ENCODE measurements at places on chromosomes 6 and 20. TPM values are rescaled to one million over a fixed set of nuclear protein-coding genes. Genes with fewer than 3 reads are reported as not detected.

DNA sequence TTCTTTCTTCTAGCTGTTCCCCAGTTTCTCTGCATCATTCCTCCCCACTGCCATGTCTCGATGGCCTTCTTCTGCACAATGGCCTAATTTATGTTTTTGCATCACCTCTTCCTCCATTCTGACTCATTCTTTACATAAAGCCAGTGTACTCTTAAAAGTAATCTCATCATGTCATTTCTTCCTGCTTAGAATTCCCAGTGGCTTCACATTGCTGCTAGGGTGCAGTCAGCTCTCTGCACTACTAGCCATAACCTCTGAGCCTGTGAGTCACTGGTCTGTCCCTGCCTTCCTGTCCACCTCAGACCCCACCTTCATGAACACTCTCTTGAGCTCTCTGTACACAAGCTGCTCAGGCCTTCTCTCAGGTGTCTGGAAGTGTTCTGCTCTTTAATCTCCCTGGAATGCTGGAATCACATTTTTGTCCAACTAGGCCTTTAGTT, 24.1 kb upstream of the TRIM27 start:
- DNase-seq: no peak

DNA sequence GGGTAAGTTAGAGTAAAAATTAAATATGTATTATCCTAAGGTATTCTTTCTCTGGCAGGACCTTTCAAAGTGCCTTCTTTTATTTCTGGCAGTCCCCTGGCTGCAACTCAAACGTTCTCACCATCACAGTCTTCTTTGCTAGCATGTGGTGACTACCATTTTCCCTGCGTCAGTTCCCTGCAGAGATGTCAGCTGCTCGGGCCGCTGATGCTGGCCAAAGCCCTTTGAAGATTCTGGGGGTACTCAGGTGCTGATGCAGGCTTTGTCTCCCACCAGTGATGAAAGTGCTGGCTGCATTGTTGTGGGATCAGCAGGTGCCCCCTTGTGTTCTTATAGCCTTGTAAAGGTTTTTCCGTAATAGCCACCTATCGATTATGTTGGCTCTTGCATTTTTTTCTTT, 140.1 kb downstream of the BTBD3 start:
- DNase-seq: no peak

- DNase-seq: no peak
These were observed 143.5 kb downstream of the ANKRD60 start for GRCh38 chr20:58084966-58085365.

- no peak for DNase-seq
These were observed 53.3 kb downstream of the APCDD1L start for GRCh38 chr20:58461899-58462298.

- DNase-seq: no peak
These were observed at the start of gene NNAT for GRCh38 chr20:37521061-37521771. Gene NNAT, plus strand, starts transcription at chr20:37521250. Its CDS starts 82 bp downstream, at chr20:37521332.

DNA sequence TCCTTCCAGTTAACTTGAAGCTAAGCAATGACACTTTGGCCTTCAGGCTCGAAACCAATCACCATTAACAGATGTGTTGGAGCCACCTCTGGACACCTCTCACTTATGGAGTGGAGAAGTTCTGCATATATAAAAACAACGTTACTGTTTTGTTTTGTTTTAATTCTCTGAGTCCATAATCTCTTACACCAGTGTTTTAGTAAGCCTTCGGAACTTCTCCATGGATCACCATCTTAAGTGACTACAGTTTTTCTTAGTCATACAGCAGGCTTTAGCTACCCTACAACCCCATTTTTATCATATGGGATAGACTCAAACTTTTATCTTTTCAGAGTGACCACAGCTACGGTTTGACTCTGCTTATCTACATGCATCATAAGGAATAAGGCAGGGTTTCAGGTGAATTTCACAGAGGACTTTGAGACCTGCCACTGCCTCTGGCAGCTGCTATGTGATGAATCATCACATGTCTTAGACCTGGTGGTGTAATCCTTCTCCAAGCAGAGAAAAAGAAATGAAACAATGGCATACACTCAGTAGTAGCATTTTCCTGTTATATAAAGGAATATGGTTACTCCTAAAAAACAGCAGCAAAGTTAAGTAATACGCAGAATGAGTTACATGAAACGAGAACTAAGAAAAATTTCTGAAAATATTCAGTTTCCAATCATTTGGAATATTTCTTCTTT, 5.5 kb upstream of the HDDC2 start:
- no peak for DNase-seq

DNA sequence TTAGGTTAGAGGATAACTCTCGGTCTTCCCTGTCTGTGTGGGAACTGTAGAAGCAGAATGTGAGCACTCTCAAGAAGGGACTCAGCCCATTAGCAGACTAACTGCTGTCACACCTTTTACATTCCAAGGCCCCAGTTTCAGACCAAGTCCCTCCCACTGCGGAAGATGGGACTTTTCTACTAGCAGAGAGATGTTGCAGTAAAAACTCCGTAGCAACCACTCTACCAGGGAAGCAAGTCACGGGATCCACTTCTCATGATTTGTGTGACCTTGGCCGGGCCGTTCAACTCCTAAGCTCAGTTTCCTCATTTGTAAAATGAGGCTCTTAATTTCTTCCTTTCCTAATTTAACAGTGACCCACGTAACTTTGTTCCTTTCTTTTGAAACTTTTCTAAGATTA, 77.1 kb upstream of the SLC4A11 start:
- DNase-seq: no peak

- no peak for DNase-seq
These were observed 559 bp downstream of the LAMA5 start for GRCh38 chr20:62366370-62367135.

DNA sequence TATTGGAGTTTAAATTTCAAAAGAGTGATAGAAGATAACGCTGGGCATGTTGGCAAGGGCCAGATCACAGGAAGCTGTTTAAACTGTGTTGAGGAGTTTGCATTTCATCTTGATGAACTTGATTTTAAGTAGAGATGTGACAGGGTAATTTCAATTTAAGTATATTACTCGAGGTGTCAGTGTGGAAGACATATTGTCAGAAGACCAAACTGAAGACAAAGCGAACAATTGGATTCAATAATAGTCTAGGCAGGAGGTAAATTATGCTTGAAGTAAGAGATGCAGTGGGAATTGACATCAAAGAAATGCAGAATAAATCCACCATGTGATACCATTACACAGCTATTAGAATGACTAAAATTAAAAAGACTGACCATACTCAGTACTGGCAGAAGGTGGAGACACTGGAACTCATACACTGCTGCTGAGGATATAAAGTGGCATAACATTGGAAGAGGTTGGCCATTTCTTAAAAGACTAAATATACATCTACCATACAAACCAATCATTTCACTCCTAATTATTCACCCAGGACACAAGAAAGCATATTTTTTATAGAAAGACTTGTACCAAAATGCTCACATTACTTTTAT, 240.8 kb downstream of the ARHGAP18 start:
- no peak for DNase-seq

- DNase-seq: no peak
These were observed 55.7 kb downstream of the FAM217A start for GRCh38 chr6:4023240-4023639.

DNA sequence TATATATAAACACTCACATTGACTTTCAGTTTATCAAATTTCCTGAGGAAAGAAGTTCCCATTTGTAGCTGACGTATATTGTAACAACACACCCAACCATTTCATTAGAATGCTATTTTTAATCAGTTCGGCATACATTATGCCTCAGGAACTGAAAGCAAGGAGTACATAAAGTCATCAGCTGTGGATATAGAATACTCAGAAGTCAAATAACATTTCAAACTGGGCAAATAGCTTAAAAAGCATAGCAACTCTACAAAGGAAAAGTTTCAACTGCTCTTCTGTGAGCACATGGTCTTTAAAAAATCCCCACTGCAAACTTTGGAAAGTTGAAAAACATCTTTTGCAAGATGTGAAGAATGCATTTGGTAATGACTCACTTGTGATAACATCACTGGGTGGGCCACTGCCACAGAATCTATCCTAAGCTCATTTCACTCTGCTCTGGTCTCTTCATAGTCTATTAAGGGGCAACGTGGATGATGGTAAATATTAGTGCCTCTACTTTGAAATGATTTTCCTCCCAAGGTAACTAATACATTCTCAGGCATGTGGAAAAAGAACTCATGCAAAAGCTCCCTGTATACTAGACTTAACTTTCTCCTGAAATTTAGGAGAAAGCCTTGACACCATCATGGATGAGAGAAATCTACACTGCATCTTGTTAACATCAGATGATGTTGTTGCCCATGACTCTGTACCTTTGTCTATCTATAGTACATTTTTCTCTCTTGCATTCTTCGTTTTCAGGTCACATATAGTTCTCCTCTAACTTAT, 49.2 kb downstream of the FYN start:
- DNase-seq: no peak

DNA sequence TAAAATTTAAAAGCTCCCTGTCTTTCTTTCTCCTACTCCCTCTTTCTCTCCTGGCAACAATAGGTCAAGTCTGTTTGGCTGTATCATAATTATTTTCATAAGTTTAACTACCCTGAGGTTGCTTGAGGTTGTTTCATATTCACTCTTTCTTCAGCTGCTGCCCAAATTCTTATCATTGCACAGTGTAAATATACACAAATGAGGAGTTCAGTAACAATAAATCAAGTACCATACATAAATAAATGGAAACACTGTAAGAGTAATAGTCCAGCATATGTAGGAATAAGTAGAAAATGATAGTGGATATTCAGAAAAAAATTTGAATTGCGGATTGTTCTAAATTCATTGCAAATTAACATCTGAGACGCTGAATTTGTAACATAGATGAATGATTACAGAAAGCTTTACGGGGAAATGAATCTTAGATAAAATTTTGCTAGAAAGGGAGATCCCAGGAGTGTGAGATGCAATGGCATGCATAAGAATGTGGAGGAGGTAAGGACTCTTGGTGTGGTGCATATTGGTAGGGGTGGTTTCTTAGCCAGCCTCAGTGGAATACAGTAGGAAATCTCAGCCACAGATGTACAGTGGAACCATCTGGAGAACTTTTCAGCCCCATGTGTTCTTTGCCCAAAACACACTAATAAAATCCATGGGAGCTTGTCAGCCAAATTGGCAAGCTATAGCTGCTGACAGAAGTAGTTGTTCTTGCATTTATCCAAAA, 480.7 kb downstream of the HTR1B start:
- DNase-seq: no peak

- DNase-seq: no peak
These were observed 521.1 kb downstream of the UTRN start for GRCh38 chr6:144806222-144806621.

GRCh38 chr20:584161-584970, 25.7 kb downstream of the TCF15 start:
- DNase-seq: no peak

GRCh38 chr6:14542670-14543366, 425.2 kb downstream of the CD83 start:
- no peak for DNase-seq

DNA sequence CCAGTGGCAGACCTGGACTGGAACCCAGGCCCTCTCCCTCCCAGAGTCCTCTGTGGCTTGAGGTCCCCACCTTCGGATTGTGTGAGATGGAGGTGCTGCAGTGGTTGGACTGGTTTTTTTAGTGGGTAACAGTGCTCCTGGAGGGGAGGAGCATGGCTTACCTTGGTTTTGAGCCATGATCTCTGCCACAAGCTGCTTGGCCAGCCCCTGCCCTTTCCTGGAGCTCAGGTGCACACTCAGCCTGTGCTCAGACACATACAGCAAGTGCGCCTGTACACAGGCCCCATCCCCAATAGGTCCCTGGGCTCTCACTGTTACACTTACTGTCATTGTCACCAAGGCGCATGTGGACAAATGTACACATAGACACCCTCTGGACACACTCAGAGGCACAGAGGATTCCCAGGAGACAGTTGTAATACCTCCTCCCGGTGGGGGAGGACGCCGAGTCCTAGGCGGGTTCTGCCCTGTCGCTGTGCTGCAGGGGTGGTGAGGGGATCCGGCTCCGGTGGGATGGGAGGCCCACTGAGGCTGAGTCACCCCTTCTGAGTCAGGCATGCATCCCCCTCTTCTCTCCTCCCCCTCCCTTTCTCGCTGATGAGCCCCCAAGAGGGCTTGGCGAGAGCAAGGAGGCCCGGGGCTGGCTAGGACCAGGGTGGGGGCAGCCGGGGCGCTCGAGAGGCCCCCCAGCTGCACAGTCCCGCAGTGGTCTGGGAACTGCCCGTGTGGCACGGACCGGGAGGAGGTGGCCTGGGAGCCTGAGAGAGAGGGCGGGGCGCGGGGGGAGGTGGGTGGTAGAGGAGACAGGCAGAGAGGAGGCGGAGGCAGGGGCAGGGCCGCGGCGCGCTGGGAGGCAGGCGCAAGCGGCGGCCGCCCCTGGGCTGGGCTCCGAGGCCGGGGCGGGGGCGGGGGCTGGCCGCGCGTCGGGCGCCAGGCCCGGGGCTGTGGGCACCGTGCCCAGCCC, 522 bp upstream of the EPB41L1 start:
- no peak for DNase-seq

GRCh38 chr6:56292505-56293181, 45.3 kb upstream of the COL21A1 start:
- DNase-seq: no peak

DNA sequence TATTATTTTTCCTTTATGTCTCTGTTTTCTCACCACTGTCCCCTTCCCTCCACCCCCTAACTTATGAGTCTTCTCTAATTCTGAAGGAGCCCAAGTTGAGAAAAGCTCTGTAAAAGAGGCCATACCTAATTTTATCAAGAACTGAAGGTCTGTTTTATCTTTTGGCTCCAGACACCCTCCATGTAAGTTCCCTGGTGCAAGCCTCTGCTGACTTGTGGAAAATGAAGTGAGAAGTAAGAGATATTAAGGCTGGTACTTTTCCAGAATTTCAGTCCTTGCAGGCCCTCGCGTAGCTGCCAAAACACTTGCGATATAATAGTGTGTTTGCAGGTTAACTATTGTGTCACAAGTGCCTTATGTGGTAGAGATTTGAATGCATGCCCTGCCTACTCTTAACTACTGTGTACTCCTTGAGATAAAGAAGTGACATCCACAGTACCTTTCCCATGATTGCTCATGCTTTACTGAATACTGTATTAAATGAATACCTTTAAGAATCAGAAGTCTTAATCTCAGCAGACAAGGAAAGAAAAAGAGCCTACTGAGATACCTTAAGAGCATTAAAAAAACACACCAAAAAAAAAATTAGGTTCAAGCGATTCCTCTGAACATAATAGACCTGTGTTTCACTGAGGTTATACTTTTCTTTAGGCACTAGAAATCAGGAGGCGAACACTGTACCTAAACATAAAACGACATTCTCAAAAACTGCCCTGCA, 143.6 kb upstream of the ZNF184 start:
- no peak for DNase-seq

GRCh38 chr20:35497780-35498189, 31.7 kb downstream of the C20orf173 start:
- no peak for DNase-seq

GRCh38 chr6:170017603-170018320, 266.3 kb downstream of the ERMARD start:
- no peak for DNase-seq

Gene BPIFA1
- not detected for total RNA-seq

Gene PTCHD4
- 1.1 TPM for total RNA-seq

Gene SLC22A3
- total RNA-seq: 1.4 TPM

Gene TPD52L1
- 48.0 TPM for total RNA-seq

Gene ARMH2
- total RNA-seq: not detected

Gene PRND
- total RNA-seq: not detected

Gene DLL1
- 0.35 TPM for total RNA-seq

Gene FHL5
- total RNA-seq: not detected
